ENCODE measurements at places on chromosomes 2 and 18.

DNA sequence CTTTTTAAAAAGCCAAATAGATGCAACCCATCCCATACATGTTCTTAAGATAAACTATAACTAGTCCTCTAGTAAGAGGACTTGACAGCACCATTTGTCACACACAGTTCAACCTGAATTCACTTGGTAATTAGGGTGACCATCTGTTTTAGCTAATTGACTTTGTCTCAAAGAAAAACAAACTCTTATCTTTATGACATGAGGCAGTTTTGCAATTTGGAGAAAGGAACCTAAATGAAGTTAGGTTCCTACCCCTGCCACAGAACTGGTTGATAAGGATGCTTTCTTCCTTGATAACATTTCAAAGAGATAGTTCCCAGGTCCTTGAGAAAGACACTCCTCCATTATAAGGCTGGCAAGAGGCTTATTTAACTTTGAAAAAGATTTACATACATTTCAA, 57.4 kb upstream of the LRRTM1 start:
- DNase-seq = no peak

DNA sequence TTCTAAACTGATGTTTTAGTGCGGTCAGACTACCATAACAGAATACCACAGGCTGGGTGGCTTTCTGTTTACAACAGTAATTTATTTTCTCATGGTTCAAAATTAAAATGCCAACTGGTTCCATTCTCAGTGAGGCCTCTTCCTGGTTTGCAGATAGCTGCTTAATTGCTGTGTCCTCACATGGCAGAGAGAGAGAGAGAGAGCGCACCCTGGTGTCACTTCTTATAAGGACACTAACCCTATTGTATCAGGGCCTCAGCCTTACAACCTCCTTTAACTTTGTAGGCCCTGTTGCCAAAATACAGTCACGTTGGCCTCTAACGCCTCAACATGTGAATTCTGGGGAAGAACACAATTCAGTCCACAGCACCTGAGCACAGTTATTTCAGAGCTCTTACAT, 37.5 kb upstream of the ZNF385B start:
- no peak for DNase-seq

DNA sequence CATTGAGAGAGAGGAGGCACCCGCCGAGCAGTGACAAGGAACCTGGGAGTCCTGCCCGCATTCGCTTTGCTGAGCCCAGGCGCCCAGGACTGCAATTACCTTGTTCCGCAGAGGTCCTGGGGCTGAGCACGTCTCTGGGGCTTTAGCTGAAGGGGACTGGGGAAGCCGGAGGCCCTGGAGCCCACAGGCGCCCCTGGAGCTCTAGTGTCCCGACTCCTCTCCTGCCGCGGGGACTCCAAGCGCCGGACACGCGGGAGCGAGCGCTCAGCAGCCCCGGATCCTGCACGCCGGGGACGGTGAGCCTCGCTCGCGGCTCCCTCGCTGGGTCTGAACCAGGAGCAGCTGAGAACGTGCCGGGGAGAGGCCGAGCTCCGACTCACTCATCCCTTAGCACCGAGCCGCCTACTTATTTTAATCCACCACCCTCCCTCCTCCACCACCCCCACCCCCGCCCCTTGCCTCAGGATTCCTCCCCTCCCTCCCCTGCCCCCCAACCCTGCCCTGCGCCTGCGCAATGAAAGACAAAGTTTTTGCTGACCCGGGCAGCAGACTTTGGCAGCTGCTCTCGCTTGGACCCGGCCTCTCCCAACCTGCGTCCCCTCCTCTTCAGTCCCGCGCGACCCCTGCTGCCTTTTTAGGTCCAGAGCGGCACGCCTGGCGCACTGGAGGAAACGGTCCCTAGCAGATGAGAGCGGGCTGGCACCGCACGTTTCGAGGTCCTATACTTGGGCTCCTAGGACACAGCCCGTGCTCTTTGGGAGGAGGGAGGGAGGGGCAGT, at the start of gene OSR1:
TSS of gene OSR1 (minus strand) at position 382 of the 779 bp plus-strand sequence. CDS start 4,818 bp downstream, outside the sequence.
- no peak for DNase-seq

DNA sequence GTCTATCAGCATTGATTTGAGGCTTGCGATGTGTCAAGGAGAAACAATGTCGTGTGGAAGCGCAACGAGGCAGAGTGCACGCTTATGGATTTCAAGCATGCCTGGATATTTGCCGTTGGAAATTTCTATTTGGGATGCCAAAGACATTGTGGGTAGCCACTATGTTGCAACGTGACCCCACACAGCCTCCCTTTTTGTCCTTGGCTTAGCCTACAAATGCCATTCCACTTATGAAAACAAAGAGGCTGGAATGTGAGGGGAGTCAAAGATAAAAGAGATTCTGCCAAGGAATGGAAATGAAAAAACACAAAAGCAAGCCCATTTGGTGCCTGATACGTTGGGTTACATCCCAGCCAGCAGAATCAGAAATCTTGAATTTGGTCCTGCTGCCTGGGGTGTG, 721.2 kb downstream of the GALR1 start:
- no peak for DNase-seq

DNA sequence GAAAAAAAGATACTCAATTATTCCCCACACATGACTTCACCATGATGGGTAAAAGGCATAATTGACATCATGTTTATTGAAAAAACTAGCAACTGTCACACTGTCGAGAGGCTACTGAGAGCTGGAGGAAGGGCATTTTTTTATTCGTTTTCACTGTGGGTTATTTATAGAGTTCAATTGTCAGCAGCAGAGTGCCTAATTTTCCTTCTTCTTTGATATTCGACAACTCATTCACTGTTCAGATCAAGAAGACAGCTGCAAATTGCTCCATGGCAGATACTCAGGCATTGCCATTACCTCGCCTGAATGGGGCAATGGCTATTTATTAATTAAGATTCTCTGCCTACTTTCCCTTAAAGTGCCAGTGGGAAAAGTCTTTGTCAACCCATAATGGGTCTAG, 197.5 kb upstream of the NRP2 start:
- no peak for DNase-seq

GRCh38 chr18:62543021-62543420, 20.2 kb downstream of the ZCCHC2 start:
- no peak for DNase-seq

DNA sequence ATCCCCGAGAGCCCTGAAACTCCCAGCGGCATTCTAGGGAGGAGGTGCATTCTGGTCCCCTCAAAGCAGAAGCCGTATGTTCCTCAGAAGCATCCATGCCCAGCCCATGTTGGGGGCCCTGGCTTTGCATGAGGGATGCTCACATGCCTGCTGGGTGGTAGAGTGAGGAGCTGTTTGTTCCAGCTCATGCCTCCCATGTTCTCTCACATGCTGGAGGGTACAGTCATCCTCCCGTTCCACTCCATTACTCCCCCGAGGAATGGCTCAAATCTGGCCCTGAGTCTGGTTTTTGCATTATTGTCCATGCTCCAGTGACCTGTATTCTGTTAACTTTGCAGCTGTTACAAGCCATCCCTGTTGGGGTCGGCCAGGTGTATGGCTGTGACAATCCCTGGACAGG, 24.1 kb downstream of the SLC14A2 start:
- DNase-seq = no peak

- no peak for DNase-seq
Measured at GRCh38 chr18:51082571-51083267, 52.7 kb downstream of the SMAD4 start.

GRCh38 chr2:130920415-130921163, 83.9 kb downstream of the ARHGEF4 start:
- no peak for DNase-seq

DNA sequence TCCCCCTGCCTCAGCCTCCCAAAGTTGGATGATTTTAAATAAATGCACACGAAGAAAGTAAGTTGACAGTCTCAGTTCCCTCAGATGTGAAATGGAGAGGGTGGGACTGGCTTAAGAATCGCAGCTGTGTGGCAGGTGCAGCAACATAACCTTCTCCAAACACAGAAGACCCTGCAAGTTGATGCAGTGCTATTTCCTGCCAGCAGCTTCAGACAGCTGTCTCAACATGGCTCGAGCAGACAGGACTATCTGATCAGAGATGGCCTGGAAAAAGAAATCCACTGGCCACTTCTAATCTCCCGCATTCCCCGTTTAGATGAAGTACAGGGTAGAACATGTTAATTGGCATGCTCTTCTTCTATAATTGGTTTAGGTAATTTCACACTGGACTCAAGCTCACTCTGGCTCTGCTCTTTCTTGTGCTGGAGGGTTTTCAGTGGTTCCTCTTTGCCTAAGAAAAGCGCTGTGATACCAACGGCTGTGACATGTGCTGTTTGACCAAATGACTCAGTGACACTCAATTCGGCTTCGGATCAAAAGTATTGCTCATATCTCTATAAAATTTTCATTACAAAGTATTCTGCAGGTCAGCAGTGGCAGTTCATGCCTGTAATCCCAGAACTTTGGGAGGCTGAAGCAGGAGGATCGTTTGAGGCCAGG, 40.2 kb downstream of the MYOM1 start:
- DNase-seq = no peak

- DNase-seq = no peak
Measured at GRCh38 chr2:189338115-189338514, 103.2 kb upstream of the WDR75 start.

DNA sequence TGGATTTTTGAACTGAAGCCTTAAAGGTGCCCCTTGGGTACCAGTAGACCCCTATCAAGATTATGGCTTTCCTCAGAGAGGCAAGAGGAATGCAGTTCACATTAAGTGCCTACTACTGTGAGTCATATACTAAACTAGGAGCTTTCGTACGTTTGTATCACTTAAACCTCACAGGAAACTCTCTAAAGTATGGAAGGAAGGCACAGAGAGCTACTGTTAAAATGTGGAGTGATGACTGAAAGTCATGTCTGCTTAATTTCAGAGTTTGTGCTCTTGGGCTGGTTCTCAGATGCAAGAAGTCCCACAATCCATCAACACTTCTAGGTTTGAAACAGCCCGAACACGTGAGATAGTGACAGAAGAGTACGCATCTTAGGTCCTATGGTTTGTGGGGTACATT, 4.7 kb downstream of the PLCL1 start:
- DNase-seq = no peak

GRCh38 chr2:8441986-8442385, 239.9 kb upstream of the ID2 start:
- no peak for DNase-seq

DNA sequence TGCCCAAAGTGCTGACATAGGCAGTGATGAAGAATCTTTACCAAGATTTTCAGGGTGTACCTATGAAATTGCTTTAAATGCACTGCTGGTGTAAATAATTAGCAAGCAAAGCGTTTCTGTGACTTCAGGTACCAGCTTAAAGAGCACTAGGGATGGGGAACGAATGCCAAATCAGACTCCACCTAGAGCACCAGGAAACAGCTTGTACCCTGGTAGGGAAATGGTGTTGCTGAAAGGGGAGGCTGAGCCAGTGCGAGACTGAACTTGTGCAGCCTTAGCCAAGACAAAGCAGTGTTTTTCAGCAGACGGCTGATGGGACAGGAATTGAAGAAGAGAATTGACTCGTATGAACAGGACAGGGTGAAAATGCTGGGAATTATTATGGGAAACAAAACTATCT, 65.6 kb downstream of the TWSG1 start:
- DNase-seq = no peak

- DNase-seq = no peak
Measured at GRCh38 chr18:56542476-56542875, 95.9 kb downstream of the TXNL1 start.

DNA sequence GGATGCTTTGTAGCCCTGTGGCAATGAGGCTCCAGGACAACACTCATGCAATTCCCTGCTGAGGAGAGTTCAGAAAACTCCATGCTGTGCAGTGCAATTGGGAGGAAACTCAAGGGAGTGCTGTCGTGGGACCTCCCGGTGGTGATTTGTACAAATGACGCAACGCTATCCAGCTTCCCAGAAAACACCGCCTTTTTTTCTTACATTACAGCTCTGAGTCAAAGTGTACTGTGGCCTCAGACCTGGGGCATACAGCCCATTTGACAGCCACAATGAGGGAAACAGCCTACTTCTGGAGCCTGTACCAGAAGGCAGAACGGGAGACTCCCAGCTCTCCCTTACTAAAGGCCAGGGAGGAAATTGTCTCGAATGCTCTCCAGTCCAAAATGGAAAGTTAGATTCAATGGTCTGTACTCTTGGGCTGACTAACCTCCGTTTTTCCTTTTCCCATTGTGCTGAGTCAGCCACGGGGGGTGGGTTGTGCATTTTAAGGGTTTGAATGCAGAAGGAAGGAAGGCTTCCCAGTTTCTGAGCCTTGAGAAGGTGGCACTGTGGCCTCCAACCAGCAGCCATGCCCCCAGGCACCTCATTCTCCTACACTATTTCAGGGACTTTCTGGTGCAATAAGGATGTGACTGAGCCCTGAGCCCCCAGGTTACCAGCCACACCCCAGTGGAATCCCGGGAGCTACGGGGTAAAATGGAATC, 16.4 kb upstream of the CYP1B1 start:
- DNase-seq = no peak

DNA sequence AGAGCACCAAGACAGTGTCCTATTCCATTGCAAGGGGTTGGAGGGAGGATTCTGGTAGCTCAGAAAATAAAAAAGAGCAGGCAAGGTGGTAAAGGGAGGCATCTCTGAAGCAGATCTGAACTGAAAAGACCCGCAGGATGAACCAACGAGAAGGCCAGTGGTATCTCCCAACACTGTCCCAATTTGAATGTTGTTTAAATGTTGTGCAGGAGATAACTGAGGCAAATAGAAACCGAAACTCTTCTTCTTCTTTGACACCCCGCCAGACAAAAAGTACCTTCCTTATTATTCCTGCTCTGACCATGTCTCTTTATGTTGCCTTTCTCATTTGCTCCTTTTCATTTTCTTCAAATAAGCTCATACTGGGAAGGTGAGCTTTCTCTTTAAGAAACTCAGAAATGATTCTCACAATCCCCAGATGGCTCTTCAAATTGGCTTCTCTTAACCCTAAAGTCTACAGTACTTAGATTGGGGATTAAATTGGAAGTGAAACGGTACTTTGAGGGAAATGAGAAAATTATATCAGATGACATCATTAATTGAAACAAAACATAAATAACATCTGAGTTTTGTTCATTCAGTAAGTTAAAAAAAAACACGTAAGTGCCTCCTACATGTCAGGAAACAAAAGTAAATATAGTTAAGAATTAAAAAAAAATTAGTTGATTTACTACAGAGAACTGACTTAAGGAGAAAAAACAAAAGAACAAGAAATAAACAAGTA, 143.6 kb downstream of the WDPCP start:
- DNase-seq = no peak

- no peak for DNase-seq
Measured at GRCh38 chr2:75600461-75601011, 39.8 kb upstream of the EVA1A start.

GRCh38 chr2:106847366-106847765, 38.6 kb downstream of the ST6GAL2 start:
- DNase-seq = no peak
